CD4-positive, alpha-beta T cell treated with Interferon gamma for 1 hour (primary cell): ENCODE measurements at places on chromosomes 4 and X.

- DNase-seq = no peak
Measured at GRCh38 chr4:150366487-150366999, 215.4 kb upstream of the MAB21L2 start.

GRCh38 chr4:147823130-147823529 is 91.2 kb downstream of the ARHGAP10 start:
- no peak for DNase-seq

DNA sequence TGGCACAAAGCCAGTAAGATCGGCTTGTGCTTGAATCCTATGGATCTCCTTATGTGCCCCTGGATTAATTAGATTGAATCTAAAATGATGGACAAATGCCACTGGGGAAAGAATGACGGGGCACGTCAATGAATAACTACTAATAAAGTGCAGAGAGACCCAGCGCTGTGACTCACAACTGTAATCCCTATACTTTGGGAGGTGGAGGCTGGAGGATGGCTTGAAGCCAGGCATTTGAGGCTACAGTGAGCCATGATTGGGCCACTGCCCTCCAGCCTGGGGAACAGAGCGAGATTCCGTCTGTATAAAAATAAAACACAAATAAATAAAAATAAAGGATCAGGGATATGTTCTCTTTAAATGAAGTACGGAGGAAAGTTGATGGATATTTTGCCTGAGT is 179.4 kb downstream of the DCHS2 start:
- DNase-seq = no peak

DNA sequence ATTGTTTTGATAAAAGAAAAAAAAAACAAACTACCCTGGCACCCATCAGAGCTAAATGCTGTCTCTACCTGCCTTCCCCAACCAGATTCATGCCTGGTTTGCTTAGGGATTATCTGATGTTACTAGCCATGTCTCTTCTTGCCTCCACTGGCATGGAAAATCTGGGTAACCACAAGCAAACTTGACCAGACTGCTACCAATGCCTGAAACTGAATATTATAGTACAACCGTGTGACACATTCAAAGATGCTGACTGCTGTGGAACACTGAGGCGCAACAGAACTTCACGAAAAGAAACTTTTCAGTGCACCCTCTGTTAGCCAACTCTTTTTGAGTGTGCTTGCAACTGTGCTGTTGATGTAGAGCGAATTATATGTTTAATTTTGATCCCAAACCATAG is 228.1 kb downstream of the CBR4 start:
- no peak for DNase-seq

DNA sequence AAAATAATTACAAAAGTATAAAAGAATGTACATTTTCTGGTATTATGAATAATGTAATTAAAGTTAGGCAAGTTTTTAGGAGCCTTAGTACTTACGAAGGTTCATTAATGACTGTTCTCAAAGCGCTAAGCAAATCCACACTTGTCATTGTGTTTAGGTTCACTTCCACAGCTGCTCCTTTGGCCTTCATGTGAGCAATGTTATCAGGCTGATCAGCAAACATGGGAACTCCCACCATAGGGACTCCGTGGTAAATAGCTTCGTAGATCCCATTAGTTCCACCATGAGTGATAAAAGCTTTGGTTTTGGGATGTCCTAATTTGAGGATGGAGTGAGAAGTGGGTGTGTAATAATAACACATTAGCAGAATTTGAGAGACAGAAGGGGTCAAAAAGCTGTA is 45.1 kb downstream of the UGT2A2 start:
- no peak for DNase-seq

DNA sequence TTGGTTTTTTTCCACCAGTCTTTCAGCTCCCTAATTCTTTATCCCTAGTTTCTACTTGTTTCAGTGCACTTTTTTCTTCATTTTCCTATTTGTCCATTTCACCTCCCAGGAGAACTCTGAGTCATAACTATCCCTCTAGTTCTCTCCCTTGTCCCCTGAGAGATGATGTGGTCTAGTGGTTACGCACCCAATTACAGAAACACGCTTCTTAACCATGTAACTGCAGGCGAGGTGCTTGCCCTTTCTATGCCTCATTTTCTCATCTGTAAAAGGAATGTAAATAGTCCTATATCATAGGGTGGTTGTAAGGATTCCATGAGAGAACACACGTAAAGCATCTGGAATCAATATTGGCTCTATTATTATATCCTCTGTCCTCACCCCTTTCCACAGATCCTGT is 8.8 kb upstream of the GRPR start:
- DNase-seq = no peak

DNA sequence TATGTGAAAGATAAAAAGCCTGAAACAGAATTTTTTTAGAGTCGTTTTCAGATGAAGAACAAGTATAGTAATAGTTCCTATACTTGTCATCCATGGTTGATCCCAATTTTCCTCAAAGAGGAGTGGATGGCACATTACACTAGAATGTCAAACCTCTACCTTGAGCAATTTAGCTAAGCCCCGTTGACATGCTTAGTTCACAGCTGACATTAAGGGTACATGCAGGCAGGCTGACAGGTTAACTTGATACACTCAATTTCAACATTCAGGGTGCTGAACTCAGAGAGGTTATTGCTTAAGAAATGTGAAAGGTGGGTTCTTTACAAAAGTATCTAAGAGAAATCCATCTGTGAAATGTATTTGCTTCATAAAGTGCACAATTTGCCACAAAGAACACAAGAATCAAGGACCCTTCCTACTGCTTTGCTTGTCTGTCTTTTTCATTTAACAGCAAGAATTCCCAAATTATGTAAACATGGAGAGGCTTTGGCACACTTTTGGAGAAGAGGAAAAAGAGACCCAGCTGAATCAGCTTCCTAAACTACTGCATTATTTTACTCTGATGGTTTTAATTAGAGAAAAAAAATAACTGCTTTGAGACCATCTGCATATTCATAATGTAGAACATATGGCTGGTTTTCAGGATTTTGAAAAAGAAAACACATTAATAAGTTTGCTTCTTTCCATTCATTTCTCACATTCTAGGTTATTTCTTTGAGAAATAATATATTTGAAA is 122.5 kb upstream of the DDIT4L start:
- DNase-seq = no peak

- DNase-seq = no peak
Measured at GRCh38 chr4:27327421-27328181, 467.0 kb downstream of the STIM2 start.

GRCh38 chr4:47945930-47946726 is 31.7 kb upstream of the NFXL1 start:
- no peak for DNase-seq
